ENCODE measurements at places on chromosomes 7 and 10.
A peak's percentile ranks its signal among the peaks of the same experiment; 100 is the strongest.

- DNase-seq = no peak
Observed at GRCh38 chr10:71819441-71819861, 31.6 kb downstream of the PSAP start.

DNA sequence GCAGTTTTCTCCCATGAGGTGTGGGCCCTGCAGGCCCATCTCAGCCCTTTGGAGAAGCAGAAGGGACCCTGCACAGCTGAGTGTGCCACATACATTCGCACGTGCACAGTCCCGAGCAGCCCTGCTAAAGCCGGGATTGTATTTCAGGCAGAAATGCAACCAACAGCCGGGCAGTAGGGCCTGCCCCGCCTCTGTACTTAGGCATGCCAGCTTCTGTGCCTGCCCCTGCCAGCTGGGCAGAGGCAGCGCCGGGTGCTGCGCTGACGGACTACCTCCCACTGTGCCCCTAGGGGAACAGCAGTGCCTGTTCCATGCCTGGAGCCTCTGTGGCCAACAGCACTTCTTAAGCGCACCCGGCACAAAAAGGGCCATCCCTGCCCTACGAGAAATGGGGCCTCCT, 170.3 kb downstream of the NEURL1 start:
- DNase-seq = no peak

- no peak for DNase-seq
Observed at GRCh38 chr10:131173484-131174210, 137.9 kb downstream of the TCERG1L start.

GRCh38 chr10:486206-486605, 203.3 kb downstream of the DIP2C start:
- DNase-seq = no peak

DNA sequence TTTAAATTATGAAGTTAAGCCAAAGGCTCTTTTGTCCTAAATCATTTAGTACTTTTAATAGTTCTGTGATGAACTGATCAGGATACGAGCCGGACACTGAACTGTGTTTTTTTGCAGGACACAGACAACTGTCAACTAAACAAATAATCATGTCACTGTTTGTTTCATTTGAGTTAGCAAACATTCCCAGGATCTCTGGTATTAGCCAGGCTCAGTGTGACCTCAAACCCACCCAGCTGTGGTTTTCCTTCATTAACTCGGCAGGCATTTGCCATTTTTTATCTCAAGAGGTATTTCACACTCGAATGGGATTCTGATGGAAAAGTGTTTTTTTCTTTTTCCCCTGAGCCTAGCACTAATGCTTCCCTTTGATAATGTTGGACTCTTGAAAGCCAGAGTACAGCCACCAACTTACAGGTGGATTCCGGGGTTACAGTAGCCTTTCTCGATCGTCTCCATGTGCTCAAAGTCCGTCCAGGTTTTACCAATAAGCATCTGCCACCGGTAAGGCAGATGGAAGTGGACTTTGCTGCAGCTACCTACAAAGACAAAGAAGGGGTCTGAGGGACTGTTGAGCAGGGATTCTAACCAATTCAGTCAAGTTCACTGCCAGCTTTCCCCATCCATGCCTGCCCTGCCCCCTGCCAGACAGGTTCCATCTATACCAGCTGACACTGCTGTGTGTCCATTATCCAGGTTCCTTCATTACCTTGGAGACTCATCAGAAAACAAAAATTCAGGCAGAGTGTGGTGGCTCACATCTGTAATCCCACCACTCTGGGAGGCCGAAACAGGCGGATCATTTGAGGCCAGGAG, 33.4 kb downstream of the ZC3HAV1 start:
- no peak for DNase-seq

DNA sequence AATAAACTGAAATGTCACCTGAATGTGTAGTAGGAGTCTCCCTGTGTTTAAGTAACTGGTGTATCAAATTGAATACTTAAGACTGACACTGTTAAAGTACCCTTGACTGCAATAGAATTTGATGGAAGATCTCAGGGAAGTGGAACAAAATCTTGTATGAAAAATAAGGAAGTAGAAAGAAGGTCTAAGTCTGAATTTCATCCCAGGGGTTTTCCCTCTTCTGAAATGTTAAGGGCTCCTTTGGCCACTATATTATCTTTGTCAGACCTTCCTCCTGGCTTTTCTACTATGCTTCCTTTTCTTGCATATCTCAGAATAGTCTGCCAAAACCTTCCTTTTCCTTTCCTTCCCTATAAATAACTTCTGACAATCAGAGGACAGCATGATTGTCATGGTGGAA, 59.6 kb downstream of the BLNK start:
- no peak for DNase-seq

- DNase-seq = no peak
Observed at GRCh38 chr7:155115288-155115687, 45.2 kb downstream of the HTR5A start.

DNA sequence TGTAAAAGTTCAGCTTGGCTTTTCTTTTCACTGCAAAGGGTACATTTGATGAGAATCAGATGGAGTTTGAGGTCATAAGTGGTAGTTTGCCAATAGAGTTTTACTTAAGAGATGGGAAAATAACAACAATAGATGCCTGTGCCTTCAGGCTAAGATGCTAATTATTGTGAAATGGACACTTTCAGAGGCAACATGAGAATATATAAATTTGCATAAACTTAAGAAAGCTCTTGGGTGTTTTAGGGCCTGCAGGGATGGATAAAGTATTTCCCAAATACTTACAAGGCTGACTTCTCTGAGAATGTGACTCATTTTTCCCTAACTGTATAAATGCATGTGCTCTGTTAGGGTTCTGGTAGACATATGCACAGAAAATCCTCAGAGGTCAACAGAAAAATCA, 200.3 kb upstream of the SVIL start:
- no peak for DNase-seq

- DNase-seq = no peak
Observed at GRCh38 chr10:9951481-9952257, 1066.0 kb upstream of the CELF2 start.

DNA sequence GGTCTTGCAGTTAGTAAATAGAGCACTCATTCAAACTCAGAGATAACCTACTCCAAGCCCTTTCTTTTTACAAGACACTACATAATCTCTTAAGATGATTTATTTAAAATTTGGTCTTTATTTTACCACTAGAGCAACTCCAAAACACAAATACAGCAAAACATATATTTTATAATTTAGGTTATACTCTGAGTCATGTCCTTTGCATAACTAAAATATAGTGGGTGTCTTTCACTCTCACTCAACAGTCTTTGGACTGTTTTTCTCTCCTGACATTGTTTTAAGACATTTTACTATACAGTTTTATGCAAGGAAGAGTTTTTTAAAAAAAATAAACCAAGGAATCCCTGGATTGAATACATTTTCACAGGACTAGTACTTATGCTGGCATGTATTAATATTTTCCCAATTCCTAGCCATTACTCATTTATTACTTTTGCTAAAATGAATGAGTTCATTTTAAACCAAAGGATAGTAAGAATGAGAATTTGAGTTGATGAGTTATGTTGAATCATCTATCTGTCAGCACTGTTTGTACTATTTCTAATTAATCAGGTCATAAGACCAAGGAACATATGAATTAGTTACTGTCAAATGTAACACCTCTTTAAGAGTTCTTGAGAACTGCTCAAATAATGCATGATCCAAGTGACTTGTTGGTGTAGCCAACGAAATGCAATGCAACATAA, 303.1 kb upstream of the FZD1 start:
- no peak for DNase-seq

DNA sequence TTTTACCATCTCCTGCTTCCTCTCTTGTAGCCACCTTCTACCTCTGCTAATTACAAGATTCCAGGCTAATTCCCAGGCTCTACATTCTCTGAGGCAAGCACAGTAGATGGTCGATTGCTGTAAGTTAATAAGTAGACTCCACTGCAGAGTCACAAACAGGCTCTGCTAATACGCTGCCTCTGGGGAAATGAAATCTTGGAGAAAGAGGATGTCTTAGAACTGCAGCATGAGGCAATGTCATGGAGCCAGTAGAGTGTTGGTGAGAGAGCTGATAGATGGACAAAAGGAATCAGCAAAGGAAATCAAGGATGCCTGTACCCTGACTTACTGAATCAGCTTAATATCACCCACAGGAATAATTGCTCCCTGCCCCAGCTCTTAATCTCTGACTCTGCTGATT, 1260.3 kb downstream of the XPNPEP1 start:
- no peak for DNase-seq

- DNase-seq = no peak
Observed at GRCh38 chr10:84551437-84552120, 223.2 kb downstream of the CCSER2 start.

GRCh38 chr7:24981171-24981951, 1.4 kb upstream of the OSBPL3 start:
- peak; percentile 16 for DNase-seq

DNA sequence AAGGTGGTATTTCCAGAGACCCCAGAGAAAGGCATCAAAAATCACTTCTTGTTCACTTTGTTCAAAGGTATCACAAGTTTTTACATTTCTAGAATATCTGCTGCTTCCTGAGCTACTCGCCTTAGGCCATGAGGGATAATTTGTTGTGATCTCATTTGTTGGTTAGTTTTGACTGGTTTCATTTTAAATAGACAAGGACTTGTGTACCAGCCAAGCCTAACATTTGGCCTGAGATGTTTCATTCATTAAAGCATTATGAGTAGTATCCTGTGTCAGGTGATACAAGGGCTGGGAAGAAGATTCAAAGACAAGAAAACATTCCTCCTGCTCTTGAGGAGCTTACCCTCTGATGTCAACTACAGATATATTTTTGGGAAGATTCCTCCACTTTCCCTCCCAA, 170.3 kb upstream of the FAM171A1 start:
- no peak for DNase-seq

DNA sequence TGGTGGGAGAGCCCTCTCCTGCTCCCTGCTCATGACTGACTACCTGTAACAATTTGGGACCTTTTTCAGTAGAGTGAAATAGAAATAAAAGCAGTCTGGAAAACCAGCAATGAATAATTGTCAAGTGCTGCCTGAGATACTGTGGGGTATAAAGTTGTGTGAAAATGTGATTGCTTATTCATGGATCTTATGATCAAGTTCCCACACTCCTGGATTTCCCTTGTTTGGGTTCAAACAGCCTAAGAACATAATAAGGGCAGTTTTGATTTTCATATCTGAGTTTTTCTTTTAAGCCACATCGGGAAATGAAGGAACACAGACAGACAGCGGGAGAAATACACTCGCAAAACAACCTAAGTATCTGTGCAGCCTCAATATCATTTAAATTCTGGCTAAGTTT, 52.9 kb downstream of the CALD1 start:
- DNase-seq = no peak

DNA sequence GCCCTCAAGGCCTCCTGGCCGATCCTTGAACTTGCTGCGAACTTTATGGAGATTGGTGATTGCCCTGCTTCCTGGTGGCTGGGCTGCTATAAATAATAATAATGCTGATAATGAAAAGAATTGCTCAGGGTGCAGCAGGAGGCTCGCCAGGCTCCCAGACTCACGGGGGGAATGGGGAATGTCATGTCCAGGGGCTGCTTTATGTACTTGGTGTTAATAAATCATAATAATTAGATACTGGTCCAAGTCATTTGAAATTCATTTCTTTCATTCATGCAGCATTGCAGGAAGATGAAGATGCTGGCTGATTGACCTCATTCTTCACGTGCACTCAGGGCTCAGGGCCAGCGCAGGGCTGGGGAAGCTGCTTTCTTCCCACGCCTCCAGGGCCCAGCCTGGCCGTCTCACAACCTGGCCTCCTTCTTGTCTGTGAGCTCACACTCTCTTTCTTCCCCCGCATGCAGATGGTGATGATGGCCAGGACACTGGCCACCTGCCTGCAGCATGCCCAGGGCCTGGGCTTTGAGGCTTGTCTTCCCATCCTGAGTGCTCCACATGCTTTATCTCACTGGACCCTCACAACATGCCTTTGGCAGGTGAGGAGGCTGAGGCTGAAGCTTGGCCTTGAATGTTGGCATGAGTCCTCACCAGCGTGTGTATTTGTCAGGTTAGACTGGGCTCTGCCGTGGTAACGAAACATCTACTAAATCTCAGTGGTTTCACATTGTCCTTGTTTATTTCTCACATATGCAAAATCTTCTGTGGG, 138.4 kb upstream of the TNS3 start:
- no peak for DNase-seq

DNA sequence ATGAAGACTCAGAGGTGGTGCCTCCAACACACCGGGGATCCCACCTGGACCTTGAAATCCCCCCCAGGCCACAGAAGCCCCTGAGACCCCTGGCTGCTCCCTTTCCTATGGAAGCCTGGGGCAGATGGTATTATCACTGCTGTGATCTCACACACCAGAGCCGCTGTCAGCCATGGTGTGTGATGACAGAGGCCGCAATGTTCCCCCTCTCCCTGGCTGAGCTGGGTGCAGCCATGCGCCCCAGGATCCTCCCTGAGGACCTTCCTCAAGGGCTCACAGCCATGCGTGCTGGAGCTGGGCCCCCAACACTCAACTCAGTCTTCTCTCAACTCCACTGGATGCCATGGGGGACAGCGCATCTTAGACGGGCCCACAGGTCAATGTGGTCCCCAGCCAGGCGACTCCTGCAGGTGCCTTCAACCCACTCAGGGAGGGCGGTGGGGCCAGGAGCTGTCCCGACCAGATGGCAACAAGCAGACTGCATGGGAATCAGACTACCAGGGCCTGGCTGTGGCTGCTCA, 44.9 kb downstream of the VIPR2 start:
- no peak for DNase-seq

- DNase-seq = no peak
Observed at GRCh38 chr7:22698767-22699166, 28.2 kb upstream of the IL6 start.

- DNase-seq = no peak
Observed at GRCh38 chr7:94813917-94814316, 93.5 kb upstream of the PPP1R9A start.

DNA sequence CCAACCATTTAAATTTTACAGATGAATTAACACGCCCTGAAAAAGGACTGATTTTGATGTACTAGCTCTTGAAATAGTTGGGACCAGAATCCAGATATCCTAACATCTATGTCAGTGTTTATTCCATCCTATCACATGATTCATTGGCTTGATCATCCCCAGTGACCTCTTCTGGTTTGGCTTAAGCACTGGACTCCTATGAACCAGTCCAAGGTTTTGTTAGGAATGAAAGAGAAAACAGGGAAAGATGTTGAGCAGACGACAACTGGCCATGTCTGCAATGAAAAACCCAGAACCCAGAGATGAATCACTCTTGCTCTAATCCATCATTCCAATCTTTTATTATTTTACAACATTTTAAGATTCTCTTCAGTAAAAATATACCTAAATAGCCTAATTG, 1080.9 kb downstream of the SORCS1 start:
- no peak for DNase-seq

DNA sequence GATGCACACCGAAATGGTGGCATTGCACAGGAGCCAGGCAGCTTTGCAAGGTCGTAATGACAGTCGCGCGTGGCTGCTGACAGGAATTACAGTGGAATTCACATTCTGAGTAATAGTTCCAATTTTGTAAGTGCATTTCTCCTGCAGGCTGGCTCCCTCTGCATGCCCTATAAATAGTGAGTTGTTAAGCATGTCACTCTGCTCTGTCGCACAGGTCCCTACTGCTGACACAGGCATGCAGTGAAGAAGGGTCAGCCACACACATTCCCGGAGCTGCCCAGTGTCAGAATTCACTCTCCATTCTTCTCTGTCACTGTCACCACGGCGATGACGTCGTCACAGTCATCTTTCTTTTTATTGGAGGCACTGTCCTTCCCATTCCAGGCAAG, 49.2 kb upstream of the SHH start:
- no peak for DNase-seq
